ENCODE measurements at places on chromosomes 12 and 14.

- DNase-seq = no peak
Observed at GRCh38 chr12:116136340-116136739, 141.2 kb downstream of the MED13L start.

DNA sequence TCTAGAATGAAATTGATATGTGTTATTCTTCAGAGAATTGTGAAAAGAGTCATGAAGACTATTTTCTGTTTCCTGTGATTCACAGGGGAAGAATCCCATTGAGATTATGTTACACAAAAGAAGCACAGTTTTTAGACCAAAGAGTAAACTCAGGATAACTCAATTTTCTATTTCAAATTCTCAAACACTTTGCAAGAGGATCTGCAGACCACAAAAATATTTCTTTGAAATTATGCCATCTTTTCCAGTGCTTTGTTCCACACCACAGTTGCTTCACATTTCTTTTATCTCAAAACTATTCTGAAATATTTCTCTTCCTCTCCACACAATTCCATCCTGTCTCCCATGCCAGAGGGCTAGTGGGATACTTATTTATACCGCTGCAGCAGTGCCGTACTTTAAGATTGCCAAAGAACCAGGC is 188.9 kb upstream of the FOXG1 start:
- DNase-seq = no peak

GRCh38 chr12:108798551-108799221 is 58.7 kb downstream of the SSH1 start:
- no peak for DNase-seq

- no peak for DNase-seq
Observed at GRCh38 chr12:67661311-67662021, 12.9 kb downstream of the DYRK2 start.

GRCh38 chr12:7959278-7959677 is 23.3 kb upstream of the SLC2A3 start:
- DNase-seq = no peak

GRCh38 chr12:44307506-44308168 is 471.8 kb downstream of the TMEM117 start:
- DNase-seq = no peak

DNA sequence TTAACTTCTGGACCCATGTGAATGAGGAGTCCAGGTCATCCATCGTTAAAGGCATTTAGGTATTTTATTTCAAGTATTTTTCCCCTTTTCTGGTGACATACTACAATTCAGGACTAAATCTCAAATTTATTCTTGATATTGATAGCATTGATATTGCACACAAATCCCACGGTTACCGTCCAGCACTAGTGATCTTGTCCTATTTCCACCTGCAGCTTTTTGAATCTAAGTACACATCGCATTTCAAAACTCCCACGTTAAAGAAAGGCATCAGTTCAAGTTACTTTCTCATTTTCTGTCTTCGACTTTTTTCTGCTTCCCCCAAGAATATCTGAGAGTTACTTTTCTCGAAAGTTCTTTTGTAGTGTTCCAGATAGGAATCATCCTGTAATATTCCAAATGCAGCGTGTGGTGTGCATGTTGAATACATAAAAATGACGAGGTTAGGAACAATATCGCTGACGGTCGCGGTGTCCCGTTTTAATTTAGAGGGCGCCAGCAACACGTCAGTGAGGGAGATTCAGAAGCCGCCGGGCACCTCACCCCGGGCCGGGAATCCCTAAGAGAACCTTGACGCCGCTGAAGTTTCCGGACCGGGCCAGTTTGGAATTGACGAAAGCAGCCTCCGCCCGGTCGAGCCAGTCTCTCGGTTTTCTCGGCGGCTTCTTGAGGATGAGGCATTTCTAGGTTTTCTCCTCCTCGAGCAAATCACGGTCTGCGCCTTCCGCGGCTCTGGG is 569 bp upstream of the RGS6 start:
- DNase-seq = no peak

Data from GM12864 (cell line).